ENCODE measurements at places on chromosomes 5 and 9.

GRCh38 chr9:15372455-15372854 is 50.2 kb upstream of the SNAPC3 start:
- no peak for DNase-seq

DNA sequence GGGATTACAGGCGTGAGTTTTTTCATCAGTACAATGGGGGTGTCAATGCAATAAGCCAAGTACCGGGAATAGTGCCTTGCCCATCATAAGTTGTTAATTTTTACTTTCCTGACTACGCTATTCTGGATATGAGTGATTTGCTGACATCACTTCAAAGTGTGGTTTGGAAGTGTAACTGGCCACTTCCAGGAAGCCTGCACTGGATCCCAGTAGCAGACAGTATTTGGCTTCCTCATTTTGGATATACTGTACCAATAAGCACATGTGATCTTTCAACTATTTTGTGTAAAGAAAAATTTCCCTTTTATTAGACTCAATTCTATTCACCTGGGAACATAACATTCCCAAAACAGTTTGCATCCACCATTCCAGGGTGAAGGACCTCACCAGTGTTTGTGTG is 417.7 kb upstream of the KLF4 start:
- DNase-seq = no peak

DNA sequence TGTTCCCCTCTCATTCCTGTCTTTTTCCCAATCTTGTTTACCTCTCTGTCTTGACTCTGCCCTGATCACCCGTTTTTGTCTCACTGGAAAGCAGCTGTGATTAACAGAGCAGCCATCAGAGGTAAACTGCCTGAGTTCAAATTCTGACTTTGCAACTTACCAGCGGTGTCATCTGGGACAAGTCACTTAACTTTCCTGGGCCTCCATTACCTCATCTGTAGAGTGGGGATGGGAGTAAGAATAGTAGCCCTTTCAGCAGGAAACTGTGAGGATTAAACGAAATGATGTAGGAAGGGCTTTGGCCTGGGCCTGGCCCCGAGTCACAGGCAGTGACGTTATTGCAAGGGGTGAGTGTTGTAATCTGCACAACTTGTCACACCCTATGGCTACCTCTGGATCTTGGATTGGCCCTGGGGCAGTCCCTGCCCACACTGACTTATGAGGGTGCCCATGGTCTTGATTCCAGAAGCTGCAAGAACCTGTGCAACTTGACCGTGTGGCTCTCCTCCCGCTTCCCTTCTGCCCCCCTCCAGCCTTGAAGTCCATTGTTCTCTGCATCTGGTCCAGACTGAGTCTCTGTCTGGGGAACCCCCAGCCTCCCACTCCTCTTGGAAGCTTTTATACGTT is 657 bp upstream of the PCDH12 start:
- no peak for DNase-seq

- DNase-seq = no peak
Measured at GRCh38 chr9:28668158-28668557, 1094.9 kb upstream of the C9orf72 start.

GRCh38 chr9:137619240-137620047 is 639 bp downstream of the EHMT1 start:
- DNase-seq = no peak

GRCh38 chr9:738209-738915 is 103.1 kb upstream of the DMRT1 start:
- DNase-seq = no peak

DNA sequence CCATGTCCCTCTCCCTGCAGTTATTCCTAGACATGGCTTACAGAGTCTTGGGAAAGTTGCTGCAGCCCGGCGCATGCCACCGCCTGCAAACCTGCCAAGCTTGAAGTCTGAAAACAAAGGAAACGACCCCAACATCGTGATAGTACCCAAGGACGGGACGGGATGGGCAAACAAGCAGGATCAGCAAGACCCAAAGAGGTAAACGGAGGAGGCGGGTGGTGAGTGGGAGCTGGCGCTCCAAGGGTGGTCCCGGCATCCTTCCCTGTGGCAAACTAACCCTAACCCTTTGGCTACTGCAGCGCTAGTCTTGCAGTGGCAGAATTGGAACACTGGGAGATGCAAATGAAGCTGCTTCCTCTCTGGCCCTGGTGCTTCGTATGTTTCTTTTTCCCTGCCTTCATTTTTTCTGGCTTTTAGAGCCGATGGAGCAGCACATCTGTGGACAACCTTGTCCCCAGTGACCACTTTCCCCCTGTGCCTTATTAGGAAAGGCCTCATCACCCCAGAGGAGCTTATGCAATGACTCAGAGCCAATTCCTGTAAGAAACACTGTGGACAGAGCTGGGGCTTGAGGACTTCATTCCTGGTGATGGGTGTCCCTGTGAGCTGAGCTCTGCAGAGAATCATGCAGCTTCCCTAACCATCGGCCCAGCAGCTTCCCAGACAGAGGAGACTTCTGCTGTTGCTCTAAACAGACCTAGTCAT is 38.9 kb downstream of the PRRC2B start:
- DNase-seq = no peak
